ENCODE measurements at places on chromosomes 13 and 19.
A peak's percentile ranks its signal among the peaks of the same experiment; 100 is the strongest.

DNA sequence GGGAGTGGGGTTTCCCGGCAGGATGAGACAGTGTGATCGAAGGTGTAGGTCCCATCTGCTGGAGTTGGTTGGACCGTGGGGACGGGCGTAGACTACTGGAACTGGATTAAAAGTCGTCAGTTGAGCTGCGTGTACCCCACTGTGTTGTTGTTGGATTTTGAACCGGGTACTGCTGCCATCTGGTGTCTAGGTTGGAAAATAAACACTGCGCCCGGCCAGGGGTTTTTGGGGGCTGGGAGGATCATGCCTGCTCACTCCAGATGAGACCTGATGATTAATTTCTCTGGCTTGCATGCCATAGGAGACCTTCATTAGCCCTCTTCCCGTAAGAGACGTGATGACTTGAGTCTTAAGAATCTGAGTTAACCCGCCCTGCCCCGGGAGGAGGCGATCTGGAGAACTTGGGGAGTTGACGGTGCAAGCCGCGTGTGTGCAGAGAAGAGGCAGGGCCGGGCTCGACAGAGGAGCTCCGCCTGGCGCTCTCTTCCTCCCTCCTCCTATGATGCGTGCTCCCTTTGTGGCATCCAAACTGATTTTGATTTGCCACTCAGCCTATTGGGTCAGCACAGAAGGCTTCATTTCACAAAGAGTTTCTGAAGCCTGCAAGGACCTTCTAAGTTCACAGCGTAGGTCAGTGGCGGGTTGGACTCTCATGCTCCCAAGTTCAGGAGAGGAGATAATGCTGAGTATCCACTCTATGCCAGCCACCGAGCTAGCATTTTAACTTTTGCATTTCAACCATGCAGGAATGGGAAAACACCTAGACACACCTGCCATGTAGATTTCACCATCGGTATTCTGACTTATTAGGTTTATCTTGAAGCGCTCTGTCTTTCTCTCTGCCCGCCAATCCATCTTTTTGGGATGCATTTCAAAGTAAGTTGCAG, 2.7 kb downstream of the UHRF1 start:
- peak; percentile 35 for DNase-seq

GRCh38 chr13:88761145-88761544, 1090.0 kb downstream of the SLITRK5 start:
- DNase-seq: no peak

DNA sequence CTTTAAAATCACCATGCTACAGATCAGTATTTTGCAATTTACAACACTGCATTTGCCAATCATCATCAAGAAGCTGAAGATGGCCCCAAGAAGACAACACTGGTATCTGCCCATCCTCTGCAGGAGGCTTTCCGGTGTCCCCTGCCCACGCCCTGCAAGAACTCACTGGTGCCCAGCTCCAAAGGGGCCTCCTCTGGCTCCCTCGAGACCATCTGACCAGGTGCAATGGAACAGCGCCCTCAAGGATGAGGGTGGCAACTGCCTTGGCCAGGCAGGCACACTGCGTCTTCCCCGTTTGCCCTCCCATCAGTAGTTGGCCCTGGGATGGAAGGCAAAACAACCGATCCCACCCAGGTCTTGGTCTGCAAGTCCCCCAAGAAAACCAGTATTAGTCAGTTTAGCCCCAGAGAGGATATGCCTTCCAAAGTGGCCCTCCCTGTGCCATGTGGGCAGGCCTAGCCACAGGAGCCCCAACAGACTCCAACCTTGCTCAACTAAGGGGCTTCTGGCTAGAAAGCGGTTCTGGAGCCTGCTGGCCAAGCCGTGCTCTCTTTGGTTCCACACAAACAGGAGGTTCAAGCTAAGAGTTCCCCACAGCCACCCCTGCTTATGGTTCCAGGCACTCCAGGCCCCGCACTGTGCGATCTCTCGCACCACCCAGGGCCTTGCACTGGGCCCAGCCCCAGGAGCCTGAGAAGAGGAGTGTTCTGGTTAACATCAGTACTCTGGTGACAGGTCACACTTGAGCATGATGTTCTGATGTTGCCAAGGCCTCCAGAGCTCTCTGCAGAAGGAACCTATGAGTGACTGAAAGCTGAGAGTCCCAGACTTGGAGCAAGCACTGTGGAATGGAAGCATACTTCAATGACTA, 4.7 kb downstream of the PCID2 start:
- no peak for DNase-seq

DNA sequence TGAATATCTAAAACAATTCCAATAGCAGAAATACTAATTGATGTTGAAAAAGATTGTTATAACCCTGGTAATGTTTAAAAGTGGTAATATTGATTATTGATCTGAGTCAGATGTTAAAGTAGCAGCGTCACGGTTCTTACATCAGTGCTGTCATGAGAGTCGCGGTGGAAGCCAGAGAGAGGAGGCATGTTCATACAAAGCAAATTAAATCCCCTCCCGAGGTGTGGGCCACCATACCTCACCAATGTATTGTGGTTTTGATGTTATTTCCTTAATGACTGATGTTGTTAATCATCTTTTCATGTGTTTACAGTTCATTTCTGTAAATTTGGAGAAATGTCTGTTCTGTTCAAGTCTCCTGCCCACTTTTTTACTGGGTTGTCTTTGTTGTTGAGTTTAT, 11.2 kb downstream of the ZNF317 start:
- DNase-seq: no peak

DNA sequence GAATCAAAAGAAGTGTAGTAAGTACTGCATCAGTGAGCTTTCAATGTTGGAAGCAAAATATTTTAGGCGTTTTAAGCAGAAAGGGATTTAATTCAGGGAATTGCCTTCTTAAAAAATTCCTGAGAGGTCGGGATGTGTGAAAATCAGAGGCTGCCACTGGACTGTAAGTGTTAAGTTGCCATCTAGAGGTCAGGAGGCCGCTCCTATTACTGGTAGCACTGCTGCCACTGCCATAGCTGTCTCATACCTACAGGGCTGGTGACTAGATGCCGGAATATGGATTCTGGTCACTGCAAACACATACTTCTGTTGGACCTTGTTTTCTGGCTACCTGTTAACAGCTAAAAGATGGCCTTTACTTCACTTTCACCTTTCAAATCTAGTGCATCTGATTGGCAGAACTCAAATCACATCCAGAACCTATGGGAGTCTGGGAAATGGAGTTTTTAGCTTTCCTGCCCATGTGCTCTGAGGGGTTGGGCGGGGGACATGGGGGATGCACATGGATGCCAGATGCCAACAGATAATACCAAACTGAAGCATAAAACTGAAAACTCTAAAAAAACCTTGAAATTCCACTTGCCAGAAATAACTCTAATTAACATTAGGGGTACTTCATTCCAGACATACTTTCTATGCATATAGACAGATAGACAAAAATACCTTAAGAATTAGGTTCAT, 29.8 kb downstream of the DGKH start:
- no peak for DNase-seq

- DNase-seq: no peak
Measured at GRCh38 chr19:13056052-13056660, 46.5 kb downstream of the LYL1 start.
